ENCODE measurements at places on chromosomes 5 and 9. TPM values are rescaled to one million over a fixed set of nuclear protein-coding genes. Genes with fewer than 3 reads are reported as not detected.

ITK gene
- total RNA-seq, result 3.4 TPM

- DNase-seq, result no peak
These were observed 317 bp downstream of the DPP7 start for GRCh38 chr9:137114220-137114612.

GRCh38 chr9:137221506-137222111 is 431 bp downstream of the RNF208 start:
- DNase-seq, result no peak

DNA sequence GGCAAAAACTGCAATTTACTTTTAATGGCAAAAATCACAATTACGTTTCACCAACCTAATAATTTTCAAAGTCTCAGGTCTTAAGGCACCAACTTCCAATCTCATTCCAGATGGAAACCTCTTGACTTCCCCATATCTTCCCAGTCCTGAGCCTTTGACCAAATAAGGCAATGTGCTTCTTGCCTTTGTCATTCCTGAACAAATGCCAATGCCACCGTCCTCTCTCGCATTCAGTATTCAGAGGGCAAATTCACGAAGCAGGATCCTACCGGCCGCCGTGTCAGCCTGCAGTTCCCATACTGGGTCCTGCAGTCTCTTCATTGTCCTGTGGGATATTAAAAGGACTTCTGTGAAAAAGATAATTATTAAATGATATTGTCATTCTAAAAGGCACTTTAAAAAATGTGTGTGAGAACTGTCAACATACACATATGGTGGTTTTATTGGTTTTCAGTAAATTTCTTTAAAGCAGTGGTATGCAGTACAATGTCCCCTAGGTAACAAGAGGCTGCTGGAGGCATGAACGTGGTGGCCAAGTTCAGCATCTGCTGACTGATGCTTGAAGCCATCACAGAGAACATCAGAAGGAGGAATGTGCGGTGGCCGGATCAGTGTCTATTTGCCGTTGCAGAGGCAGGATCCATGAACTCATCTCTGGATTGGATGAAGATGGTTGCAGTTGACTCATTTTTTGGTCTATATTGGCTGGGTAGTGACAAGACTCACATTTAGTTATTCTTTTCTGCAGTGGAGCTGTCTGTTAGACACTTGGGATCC is 101.4 kb upstream of the IRX4 start:
- no peak for DNase-seq

NTRK2 gene
- 6.2 TPM for total RNA-seq

TAF7 gene
- total RNA-seq, result 51.4 TPM

DNA sequence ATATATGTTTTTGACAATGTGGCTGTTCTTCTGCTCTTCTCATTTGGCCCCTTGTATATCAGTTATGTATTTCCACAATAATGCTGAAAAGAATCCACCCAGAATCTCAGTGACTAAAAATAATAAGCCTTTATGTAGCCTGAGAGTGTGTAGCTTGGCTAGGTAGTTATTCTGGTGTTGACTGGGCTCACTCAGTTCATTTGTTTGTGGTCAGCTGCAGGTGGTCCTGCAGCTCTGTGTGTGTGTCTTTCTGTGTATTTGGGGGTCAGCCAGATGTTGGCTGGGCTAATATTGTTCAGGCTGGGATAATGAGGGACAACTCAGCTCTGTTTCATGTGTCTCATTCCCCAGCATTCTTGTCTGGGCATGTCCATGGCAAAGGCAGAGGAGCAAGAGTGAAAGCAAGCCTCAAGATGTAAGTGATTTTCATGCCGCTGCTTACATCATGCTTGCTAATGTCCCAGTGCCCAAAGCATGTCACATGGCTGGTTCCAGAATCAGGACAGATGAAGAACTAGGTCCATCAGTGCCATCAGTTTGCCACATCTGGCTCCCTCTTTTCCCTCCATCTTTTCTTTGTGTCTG is 162.8 kb downstream of the KCTD16 start:
- no peak for DNase-seq

DNA sequence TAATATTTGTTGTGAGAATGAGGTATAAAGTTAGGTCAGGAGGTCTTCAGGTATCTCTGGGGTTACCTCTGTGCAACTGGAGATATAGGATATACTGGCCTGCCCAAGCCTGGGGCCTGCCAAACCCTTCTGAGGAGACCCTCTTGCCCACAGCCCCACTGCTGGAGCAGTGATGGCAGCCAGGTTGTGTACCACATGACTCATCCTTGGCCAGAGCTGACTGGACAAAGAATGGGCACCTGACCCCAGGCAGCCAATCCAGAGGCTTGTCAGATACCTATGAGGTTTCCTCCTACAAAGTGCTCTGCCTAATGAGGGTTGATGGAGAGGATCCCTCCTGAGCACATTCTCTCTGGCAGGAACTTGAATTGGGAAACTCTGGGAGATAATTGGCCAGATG is 56.1 kb upstream of the TBC1D2 start:
- DNase-seq, result no peak

SLC34A1 gene
- total RNA-seq, result not detected

PHF24 gene
- total RNA-seq, result 1.0 TPM

ENTPD2 gene
- 1.8 TPM for total RNA-seq

DNA sequence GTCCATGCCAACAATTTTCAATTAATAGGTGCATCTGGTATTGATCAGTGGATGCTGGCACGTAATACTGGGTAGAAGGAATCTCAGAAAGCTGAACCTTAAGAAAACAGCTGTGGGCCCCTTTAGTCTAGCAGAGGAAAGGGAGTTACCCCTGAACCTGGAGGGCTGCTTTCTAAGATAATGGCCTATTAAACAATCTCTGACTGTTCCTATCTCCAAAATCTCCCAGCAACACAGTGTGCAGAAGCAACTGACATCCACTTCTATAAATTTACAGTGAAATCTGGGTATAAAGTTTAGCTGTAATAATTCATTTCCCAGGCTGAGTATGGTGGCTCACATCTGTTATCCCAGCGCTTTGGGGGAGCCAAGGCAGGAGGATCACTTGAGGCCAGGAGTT is 198.8 kb downstream of the MAPKAP1 start:
- no peak for DNase-seq

PCDHB10 gene
- 1.9 TPM for total RNA-seq

DNA sequence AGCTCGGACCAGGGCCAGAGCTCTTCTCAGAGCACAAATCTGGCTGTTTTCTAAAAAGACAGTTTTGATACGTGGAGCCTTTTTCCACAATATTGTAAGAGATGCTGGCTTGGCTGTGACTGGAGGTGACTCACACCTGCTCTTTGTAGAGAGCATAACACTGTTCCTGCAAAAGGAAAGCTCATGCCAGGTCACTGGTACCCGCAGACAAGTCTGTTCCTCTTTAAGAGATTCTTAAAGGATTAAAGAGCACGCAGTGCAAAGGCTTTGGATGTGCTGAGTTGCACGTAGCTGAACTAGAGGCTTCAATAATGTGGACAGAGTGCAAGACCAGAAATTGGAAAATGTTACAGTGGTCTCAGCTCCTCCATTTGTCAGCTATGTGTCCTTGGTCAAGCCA is 19.0 kb downstream of the ACTL7B start:
- no peak for DNase-seq

- no peak for DNase-seq
These were observed 2.7 kb upstream of the IRX4 start for GRCh38 chr5:1885404-1885755.

MLANA gene
- total RNA-seq, result not detected

CETN3 gene
- 16.8 TPM for total RNA-seq

DNA sequence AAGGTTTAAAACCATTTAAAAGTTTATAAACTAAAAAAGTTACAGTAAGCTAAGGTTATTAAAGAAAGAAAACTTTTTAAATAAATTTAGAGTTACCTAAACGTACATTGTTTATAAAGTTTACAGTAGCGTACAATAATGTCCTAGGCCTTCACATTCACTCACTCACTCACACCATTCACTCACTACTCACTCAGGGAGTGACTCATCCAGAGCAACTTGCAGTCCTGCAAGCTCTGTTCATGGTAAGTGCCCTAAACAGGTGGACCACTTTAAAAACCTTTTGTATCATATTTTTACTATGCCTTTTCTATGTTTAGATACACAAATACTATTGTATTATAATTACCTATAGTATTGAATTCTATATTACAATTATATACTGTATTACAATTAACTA is 190.8 kb upstream of the RASA1 start:
- DNase-seq, result no peak

DNA sequence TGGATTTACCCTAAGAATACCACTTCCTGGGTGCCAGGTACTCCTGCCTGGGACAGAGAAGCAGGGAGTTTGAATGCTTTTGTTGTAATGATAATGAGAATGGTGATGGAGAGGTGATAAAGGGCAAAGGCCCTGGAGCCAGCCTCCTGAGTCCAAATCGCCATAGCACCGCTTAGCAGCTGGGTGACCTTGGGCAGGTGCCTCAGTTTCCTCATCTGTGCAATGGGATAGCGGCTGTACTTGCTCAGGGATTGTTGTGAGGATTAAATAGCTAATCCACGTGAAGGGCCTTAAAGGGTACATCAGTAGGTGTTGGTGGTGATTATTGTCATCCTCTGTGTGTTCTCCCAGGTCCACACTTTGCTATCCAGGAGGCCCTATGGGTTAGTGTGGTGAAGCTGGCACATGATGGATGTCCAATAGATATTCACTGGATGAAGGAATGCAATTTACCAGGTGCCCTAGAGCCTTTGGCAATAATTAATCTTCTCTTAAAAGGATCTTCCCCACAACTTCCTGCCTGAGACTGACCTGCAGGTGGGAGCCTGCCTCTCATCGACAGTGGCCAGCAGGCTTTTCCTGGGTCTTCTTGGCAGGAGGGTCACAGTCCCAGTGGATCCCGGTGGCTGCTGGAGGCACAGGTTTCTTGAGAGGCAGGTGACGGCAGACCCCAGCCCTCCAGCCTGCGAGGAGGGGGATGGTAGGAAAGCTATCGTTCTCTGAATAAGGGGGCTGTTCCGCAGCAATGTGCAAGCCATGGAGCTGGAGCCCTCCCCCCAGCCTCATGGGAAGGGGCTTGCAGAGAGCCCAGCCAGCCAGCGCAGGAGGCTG is 160.2 kb downstream of the MACROH2A1 start:
- peak; percentile 11 for DNase-seq

TMC1 gene
- 0.21 TPM for total RNA-seq

PCDHA5 gene
- 0.46 TPM for total RNA-seq

- DNase-seq, result peak; percentile 71
These were observed 449 bp upstream of the PCSK5 start for GRCh38 chr9:75889977-75890471.

GRCh38 chr5:104594850-104595249 is 1032.3 kb upstream of the NUDT12 start:
- no peak for DNase-seq

- DNase-seq, result no peak
These were observed 491.3 kb upstream of the MEF2C start for GRCh38 chr5:89374144-89374784.

DNA sequence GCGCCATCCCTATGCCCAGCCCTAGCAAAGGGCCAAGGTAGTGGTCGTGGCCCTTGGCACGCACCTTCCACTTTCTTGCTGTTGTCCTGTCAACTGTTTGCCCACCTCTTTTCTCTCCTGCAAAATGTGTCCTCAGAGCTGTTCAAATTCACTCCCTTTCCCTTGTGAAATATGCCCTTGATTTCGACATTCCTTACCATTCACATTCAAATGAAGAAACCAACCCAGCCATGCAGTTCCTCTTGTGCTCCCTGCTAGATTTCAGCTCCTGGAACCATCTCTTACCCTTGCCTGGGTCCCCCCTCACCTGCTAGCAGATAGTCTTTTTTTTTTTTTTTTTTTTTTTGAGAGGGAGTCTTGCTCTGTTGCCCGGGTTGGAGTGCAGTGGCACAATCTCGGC is 19.6 kb upstream of the HRH2 start:
- no peak for DNase-seq

PCDHB5 gene
- total RNA-seq, result 4.8 TPM

DNA sequence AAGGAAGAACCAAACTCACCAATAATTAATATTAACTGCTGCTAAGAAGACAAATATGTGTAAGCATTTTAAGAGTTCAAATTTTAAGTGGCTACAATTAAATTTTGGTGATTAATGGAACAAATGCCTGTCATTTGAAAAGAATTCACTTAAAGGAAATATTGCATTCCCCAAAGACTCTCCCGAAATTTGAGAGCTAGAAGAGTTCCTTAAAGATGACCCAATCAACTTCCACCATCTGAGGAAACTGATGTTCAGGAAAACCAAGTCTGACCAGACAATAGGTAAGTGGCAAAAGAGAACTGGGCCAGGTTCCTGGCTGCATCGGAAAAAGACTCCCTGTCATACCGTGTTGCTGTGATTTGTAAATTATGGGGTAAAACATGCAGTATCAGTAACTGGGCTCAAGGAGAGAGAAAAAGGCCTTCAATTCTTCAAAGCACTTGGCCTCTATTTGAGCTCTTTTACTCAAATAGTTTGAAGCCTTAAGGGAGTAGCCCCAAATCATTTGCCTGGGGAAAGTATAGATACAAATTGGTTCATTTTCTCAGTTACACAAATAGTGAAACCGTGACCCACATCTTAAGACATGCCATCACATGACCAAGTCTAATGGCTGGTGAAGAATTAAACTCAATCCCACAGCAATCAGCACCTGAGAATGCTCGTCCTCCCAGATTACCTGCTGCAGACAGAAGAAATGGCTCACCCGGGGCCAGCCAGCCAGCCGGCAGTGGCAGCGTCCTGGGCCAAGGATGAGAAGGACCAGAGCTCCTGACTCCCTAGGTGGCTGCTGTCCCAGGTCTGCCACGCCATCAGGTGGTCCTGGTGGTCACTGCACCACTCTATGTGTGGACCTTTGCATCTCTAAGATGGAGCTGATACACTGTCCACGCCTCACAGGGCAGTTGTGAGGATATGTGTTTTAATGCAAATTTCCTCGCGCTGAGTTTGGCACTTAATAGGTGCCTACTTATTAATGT is 162.9 kb downstream of the TTLL11 start:
- no peak for DNase-seq

DNA sequence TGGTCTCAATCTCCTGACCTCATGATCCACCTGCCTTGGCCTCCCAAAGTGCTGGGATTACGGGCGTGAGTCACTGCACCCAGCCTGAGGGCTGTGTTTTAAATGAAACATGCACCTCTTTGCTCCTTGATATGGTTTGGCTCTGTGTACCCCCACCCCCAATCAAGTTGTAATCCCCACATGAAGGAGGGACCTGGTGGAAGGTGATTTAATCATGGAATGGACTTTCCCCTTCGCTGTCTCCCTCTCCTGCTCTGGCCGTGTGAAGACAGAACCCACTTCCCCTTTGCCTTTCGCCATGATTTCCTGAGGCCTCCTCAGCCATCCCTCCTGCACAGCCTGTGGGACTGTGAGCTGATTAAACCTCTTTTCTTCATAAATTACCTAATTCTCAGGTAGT is 12.5 kb upstream of the NOTCH1 start:
- DNase-seq, result no peak

DNA sequence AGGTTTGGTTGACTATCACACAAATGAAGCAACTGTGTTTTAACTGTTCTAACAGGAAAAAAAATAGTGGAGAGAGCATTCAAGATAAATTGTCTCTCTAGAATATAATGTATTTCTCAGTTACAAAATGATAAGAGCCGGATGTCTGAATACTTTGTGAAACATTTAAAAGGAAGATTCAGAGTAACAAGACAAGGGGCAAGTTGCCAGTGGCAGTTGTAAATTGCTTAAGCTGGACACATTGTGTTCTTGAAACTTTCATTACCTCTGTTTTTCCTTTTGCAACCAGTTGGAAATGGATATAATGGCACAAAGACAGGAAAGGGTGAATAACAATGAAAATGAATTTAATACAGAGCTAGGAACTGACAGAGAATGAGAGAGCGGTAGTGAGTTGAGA is 15.2 kb upstream of the TBCA start:
- DNase-seq, result no peak

NXNL2 gene
- total RNA-seq, result 0.91 TPM

RAI14 gene
- total RNA-seq, result 91.5 TPM
